Urinary bladder (tissue), 4 donors: ENCODE measurements at places on chromosomes 6 and 20.

DNA sequence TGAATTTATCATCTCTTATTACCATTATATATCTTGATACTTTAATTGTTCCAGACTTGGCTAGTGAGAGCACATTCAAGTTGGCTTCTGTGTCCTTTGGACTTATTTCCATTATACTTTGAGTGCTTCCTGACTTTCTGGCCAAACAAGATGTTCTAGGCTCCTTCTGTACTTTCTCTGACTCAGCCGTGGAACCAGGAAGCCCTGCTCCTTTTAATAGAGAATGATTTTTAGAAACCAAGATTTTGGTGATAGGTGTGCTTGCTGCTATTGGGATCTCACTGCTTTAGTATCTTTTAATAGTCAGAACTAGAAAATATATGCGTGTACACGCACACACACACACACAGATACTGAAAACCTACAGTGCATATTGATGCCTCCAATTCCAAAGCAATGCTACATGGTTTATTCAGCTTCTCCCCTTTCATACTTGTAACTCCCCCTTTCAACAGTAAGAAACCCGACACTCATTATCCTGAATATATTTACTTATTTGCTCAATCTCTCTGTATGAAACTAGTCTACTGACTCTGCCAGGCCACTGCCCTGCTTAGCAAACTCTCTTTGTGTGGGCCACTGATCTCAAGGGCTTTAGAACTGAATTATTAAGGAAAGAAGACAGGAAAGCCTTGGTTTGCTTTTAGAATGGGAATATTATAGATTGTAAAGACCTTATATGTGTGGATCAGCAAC lies 42.7 kb upstream of the EZR start:
- DNase-seq: no peak

DNA sequence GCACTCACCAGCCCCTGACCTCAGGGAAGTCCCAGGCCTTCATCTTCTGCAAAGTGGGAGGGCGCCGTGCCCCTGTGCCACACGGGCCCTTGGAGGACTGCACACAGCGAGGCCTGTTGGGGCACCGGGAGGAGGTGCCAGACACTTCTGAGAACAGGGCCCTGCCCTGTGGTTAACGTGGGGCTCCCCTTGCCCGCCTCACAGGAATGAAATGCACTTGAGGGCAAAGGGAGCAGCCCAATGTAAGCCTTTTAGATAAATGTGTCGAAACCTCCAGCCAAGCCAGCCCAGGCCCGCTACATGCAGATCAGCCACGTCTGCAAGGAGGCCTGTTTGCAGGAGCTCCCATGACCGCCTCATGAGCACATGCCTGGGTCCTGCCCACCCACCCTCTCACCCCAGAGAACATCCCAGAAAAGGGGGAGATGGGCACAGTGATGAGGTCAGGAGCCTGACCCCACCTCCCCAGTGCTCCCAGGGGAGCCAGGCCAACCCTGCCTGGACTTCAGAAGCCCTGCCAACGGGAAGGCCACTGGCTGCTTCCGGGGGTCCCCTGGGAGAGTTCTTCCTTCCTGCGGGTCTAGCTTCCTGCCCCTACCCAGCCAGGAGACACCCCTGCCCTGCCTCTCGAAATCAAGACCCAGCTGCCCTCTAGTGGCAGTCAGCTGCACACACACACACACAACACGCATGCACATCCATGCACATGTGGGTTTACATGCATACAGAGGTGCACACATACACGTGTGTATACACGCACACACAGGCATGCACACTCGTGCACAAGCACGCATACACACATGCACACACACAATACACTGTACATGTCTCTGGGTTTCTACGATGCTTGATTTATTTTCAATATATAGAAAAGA lies 178.7 kb downstream of the TAF4 start:
- no peak for DNase-seq

DNA sequence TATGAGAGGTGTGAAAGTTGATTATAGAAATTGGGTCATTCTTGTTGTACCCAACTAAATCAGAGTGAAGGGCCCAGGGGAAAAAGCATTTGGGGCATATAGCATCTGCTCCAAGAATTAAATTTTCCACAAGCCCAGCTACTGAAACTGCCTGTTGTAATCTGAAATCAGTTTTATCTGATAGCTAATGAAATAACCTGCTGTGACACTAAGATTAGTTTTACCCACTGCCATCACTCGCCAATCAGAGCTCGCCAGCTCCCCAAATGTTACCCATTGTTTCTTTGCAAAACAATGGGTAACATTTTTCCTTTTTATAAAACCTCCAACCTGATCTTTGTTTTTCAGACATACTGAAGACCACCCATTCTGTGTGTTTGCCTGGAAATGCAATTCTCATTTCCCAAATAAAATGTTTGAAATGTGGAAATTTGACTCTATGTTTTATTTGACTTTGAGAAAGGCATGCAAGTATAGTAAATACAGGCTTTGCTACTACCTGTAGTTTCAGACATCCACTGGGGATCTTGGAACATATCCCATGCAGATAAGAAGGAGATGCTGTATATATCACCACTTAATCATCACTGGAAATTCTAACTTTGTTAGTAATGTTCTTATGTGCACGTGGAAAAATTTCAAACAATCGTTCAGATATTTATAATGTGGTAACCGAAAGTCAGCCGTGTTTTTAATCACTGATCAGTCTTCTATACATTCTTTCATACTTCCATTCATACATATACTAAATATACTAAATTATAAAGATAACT lies 6.3 kb upstream of the AHI1 start:
- DNase-seq: no peak

DNA sequence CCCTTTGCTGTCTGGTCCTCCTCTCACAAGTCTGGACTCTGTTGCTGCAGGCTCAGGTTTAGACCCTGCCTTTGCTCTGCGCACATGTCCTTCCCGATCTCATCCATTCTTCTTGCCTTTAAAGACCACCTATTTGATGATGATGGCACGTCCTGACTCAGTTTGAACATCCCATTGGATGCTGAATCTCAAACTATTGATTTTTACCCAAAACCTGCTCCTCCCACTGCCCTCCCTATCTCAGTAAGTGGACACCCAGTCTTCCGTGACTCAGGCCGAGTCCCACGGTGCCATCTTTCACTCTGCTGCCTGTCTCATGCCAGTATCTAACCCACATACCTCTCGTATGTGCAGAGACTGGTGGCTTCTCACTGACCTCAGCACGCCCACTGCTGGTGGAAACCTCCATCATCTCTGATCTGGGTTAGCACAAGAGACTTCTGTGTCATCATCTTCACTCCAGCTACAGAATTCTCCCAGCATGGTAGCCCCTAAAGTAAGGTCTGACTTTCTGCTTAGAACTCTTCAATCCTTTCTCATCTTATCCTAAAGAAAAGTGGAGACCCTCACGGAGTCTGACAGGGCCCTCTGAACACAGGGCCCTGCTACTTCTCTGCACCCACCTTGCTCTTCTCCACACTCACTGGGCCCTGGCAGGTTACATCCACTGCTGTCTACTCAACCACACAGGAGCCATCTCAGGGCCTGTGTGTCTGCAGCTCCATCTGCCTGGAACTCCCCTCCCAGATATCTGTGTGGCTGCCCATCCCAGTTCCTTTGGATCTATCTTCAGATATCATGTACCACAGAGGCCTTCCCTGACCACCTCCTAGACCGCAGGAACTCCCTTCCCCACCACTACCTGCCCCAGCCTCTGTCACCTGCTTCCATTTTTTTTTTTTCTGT lies 387.1 kb upstream of the AGPAT4 start:
- DNase-seq: no peak

GRCh38 chr6:108250240-108250866 lies 10.5 kb downstream of the SNX3 start:
- DNase-seq: no peak

DNA sequence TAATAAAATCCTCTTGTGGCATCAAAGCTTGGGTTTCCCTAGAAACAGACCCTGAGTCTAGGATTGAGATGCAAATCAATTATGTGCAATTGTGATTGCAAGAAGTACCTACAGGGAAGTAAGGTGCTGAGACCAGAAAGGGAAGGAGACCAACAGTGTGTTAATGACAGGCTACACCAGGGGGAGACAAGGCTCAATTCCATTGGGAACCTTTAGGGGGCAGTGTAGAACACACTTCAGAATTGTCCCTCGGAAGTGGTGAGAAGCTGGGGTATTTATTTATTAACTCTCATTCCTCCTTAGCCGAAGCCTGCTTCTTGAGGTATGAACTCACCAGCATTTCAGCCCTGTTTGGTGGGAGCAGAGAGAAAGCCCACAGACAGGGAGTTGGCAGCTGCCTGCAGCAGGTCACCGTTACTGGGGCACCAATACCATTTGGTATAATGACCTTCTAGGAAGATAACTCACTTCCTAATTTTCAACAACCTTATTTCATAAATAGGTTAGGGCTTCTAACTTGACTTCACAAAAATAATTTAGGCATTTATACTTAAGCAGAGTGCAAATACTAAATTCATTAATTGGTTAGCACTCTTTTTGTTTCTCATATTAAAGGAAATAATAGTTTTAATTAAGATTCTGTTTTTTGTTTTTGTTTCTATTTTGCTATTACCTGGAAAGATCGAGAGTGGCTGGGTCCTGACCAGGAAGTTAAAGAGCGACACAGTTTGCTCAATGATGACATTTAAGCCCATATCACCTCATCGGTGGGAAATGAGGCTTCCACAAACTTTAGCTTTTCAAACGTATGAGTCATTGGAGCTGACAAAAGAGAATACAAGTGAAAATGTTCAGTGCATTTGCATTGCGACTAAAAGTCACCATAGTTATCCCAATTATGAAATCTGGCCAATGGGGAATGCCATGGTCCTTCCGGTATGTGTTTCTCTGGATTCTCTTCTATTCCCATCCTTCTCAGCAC lies 94.8 kb downstream of the BTBD3 start:
- DNase-seq: no peak

GRCh38 chr20:32652739-32653526 lies 20.8 kb downstream of the C20orf203 start:
- DNase-seq: peak; percentile 62

- peak; percentile 31 for DNase-seq
Measured at GRCh38 chr6:20056350-20056992, 155.8 kb downstream of the MBOAT1 start.

DNA sequence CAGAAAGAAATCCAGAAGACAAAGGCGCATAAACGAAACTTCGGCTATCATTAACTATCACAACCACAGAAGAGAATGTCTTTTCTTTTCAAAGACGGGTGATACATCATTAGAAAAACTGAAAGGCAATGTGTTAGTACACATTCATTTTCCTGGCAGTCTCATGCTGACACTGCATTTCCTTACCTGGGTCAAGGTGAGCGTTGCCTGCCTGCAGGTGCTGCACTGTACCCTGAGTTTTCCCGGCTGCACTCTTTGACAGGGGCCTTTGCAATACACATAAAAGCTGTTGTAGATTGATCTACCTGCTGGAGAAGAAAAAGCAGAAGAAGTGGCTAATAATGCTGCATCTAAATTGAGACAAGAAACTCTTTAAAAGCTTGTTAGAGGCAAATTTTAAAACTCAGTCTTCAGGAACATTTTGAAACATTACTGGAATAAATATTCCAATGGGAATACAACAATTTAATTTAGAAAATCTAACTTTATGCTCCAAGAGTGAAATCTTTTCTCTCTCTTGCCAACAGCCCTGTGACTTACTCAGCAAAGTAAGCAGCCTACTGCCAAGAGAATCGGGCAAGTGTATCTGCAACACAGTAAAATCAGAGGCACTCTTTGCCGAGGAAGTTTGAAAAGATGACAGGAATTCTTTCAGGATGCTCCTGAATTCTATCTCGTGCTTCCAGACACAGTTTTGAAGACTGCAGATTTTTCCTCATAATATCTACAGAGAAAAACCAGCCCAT lies 526.4 kb downstream of the PRKN start:
- DNase-seq: no peak

- DNase-seq: no peak
Measured at GRCh38 chr20:36251426-36251825, 15.1 kb downstream of the AAR2 start.

DNA sequence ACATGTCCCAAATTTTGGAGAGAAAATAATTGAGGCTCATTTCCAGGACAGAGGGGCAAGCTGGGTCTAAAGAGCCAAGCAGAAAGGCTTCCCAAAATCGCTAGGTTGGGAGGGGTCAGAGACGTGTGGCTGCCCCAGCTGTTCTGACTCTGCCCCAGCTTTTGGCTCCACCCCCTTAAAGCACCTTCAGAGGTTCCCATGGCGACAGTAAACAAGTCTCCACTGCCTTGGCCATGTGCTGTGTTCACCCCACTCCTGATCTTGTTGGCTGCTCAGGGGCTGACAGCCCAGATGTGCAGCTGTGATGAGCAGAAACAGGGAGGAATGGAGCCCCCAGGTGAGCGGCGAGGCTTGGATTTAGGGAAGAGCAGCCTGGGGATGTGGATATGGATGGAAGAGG lies 72.8 kb upstream of the SPTLC3 start:
- DNase-seq: no peak

DNA sequence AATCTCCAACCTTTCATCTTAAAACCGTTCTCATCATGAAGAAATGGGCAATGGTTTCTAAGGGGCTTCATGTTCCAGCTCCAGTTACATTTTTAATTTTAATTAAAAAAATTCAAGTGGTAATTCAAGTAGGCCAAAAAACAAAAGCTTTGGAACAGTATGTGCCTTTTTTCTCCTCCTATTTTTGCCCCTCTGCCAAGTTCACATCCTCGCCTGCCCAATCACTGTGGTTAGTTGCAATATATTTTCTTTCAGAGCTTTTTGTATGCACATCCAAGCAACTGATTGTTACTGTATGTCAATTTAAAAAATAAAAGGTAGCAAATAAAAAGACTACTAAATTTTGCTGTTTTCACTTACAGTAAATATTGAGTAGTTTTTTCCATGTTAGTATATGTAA lies 99.8 kb upstream of the B3GAT2 start:
- DNase-seq: no peak

GRCh38 chr6:35449287-35449881 lies 2.8 kb upstream of the FANCE start:
- DNase-seq: no peak

DNA sequence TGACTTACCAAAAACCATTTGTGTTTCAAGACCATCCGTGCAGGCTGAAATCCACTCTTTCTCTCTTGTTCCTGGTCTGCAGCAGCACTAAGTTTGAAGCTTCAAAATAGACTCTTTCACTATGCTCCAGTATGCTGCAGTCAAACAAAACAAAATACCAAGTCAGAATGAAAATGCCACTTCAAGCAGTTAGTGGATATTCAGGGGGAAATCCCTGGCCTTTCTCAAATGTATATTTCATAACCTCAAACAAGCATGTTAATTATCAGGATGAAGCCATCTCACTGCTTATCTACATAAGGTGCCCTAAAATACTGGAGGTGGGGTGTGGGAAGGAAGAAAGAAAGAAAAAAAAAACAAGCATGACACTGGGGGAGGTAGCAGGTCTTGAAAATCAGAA lies 103.5 kb downstream of the ATXN1 start:
- no peak for DNase-seq
